ENCODE measurements at places on chromosomes 13 and 19. TPM values are rescaled to one million over a fixed set of nuclear protein-coding genes. Genes with fewer than 3 reads are reported as not detected.

The BEST2 gene
- total RNA-seq, result 12.1 TPM

The SHISA7 gene
- not detected for total RNA-seq

The ERVV-1 gene
- total RNA-seq, result not detected

The CEACAM19 gene
- total RNA-seq, result 5.3 TPM

The PCDH17 gene
- total RNA-seq, result 2.1 TPM

The TSHZ3 gene
- total RNA-seq, result 5.1 TPM

The KLF1 gene
- 0.25 TPM for total RNA-seq

The GSX1 gene
- total RNA-seq, result not detected

The LRRC25 gene
- total RNA-seq, result 1.4 TPM

The ZNF578 gene
- total RNA-seq, result 0.40 TPM

The DIAPH3 gene
- 14.5 TPM for total RNA-seq

The PSG6 gene
- total RNA-seq, result not detected

The CRB3 gene
- 115 TPM for total RNA-seq

The GRWD1 gene
- 17.0 TPM for total RNA-seq

The FFAR3 gene
- 0.27 TPM for total RNA-seq

The NCR1 gene
- not detected for total RNA-seq

The TEX29 gene
- total RNA-seq, result not detected

The ETV2 gene
- total RNA-seq, result 1.4 TPM

The KLK12 gene
- total RNA-seq, result 1.4 TPM

The FAM83E gene
- 198 TPM for total RNA-seq

The SIGLEC5 gene
- total RNA-seq, result not detected

The NEK5 gene
- 0.24 TPM for total RNA-seq

The ZNF560 gene
- not detected for total RNA-seq

The AMH gene
- 5.1 TPM for total RNA-seq

The SELENOV gene
- not detected for total RNA-seq

The CYP2F1 gene
- not detected for total RNA-seq

The PSENEN gene
- 73.8 TPM for total RNA-seq

Measured in colonic mucosa (tissue), 4 donors.